ENCODE measurements at places on chromosomes 1 and 21. TPM values are rescaled to one million over a fixed set of nuclear protein-coding genes. Genes with fewer than 3 reads are reported as not detected.

GRCh38 chr1:161933592-161934588 is 89.8 kb downstream of the OLFML2B start:
- H3K36me3 ChIP-seq, result no peaks in the 10 kb centered on the region
- no peak overlapping the region for H3K4me3 ChIP-seq
- no peaks in the 10 kb centered on the region for H3K4me1 ChIP-seq
- no peaks in the 10 kb centered on the region for H3K27me3 ChIP-seq
- no peak for DNase-seq

DNA sequence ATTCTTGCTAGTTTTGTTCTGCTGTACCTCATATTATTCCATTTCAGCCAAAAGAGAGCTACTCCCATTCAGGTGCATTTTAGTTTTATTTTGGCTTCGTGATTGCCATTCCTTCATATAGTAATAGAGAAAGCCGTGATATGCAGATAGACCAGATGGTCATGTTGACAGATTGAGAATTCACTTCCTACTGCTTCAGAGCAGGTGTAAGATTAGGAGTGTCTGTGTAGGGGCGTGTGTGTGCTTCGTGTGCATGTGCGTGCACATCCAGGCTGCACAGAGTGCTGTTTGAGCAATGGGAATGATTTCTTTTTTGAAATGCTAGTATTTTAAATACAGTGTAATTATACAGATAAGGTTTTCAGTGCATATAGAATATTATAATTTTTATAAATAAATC is 10.3 kb downstream of the NFIA start:
- H3K27ac ChIP-seq, result peak overlapping the region; percentile 12
- peaks cover 34% of the 10 kb centered on the region for H3K4me1 ChIP-seq
- no peak overlapping the region for H3K4me3 ChIP-seq
- H3K36me3 ChIP-seq, result no peaks in the 10 kb centered on the region
- no peaks in the 10 kb centered on the region for H3K27me3 ChIP-seq
- no peak for DNase-seq

GRCh38 chr1:178092878-178093493 is 918 bp upstream of the RASAL2 start:
- H3K27me3 ChIP-seq, result no peaks in the 10 kb centered on the region
- H3K4me1 ChIP-seq, result peaks cover 57% of the 10 kb centered on the region
- DNase-seq, result no peak
- H3K27ac ChIP-seq, result peak overlapping the region; percentile 80
- H3K36me3 ChIP-seq, result no peaks in the 10 kb centered on the region

DNA sequence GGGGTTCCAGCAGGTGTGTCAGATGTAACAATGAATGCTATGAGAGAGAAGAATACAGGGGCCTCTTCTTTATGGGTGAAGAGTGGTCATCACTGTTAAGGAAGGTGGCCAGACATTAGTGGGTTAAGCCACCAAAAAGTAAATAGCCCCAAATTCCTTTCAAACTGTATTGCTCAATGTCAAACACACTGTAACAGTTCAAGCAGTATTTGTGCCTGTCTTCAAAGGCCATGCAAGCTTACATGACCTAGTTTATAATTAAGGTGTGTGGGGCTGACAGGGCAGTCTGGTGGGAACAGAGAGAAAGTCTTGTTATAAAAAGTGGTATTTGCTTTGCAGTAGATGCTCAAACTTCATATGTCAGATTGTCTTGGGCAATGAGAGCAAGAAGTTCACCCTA is 18.5 kb downstream of the CHIT1 start:
- no peaks in the 10 kb centered on the region for H3K27me3 ChIP-seq
- no peaks in the 10 kb centered on the region for H3K36me3 ChIP-seq
- no peak overlapping the region for H3K27ac ChIP-seq
- no peak for DNase-seq
- H3K4me1 ChIP-seq, result no peaks in the 10 kb centered on the region

- no peak for DNase-seq
- H3K27ac ChIP-seq, result no peak overlapping the region
These were observed 3.6 kb upstream of the NPPA start for GRCh38 chr1:11851180-11851579.

DNA sequence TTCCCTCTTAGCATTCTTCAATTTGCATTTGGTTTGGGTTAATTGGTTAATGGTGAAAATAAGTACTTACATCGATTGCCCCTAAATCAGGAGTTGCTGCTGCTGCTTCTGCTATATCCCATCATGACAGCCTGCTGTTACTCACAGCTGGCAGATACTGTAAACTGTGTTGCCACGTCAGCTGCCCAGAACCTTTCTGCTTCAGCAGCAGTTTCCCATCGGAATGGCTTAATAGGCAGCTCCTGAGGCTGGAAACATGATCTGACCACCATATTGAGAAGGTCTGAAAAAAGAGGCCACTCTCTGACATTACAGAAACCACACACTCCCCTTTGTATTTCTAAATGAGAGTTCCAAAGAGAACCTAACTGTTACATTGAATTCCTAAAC is 14.3 kb upstream of the SEC16B start:
- H3K27ac ChIP-seq, result peak overlapping the region; percentile 19
- H3K27me3 ChIP-seq, result no peaks in the 10 kb centered on the region
- peaks cover 38% of the 10 kb centered on the region for H3K4me1 ChIP-seq

- H3K4me1 ChIP-seq, result no peaks in the 10 kb centered on the region
- DNase-seq, result no peak
- no peaks in the 10 kb centered on the region for H3K27me3 ChIP-seq
- no peaks in the 10 kb centered on the region for H3K36me3 ChIP-seq
- H3K27ac ChIP-seq, result no peak overlapping the region
These were observed 30.7 kb downstream of the IGFN1 start for GRCh38 chr1:201221201-201221846.

DNA sequence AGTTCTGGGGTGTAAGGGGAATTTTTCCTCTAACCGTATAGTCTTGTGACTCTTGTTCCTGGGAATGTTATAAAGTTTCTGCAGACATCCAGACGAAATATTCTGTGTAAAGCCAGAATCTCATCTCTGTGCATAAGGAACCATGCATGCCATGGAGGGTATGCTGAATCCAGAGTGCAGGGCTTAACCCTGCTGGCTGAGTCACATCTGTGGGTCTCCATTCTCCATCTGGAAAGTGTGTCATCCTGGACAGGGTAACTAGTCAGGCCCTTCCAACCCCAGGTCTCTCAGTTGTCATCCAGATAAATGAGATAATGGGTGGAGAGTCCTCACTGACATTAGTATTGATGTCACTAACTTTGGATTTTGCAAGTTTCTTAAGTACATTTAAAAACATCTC is 48.8 kb downstream of the ATP5PO start:
- H3K27ac ChIP-seq, result no peak overlapping the region
- no peaks in the 10 kb centered on the region for H3K36me3 ChIP-seq
- no peak for DNase-seq
- H3K4me1 ChIP-seq, result no peaks in the 10 kb centered on the region
- H3K27me3 ChIP-seq, result no peaks in the 10 kb centered on the region

GRCh38 chr1:214005708-214006107 is 17.9 kb downstream of the PROX1 start:
- H3K27me3 ChIP-seq, result no peaks in the 10 kb centered on the region
- H3K4me3 ChIP-seq, result no peak overlapping the region
- no peaks in the 10 kb centered on the region for H3K4me1 ChIP-seq
- H3K36me3 ChIP-seq, result no peaks in the 10 kb centered on the region
- DNase-seq, result no peak

Gene TSPEAR
- total RNA-seq, result not detected

Gene RPTN
- 0.09 TPM for total RNA-seq

Gene NEK2
- total RNA-seq, result 3.8 TPM

Gene IQGAP3
- total RNA-seq, result 12.8 TPM
